Upper lobe of left lung (tissue), 6 donors: ENCODE measurements at places on chromosomes 1 and 21. TPM values are rescaled to one million over a fixed set of nuclear protein-coding genes. Genes with fewer than 3 reads are reported as not detected.

The C4BPB gene
- 8.7 TPM for total RNA-seq

DNA sequence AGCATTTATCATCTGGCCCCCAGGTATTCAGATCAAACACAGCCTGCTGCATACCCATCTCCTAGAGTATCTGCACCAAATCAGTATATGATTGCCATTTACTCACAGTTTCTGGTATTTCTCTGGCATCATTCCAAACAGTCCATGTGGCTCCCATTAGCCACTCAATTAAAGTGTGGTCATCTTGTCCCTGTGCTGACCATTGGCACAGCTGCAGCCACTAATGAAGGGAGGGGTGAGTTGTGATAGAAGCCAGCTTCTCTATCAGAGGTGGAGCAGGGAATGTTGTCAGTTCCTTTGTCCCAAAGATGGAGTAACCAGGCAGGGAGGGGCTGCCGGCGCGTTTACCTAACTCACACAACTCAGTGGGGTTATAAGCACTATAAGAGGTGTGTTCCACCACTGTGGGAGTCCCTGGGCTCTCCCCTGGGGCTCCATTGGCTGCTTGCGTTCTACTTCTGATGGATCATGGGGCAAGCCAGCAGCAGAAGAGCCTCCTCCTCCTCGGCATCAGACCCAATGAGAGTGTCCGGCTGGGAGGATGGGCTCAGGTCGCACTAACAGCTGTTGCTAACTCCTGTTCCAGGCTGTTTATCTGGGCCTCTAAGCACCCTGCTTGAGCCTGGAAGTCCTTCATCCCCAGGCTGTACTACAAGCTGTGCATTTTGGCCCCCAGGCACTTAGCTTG, 108.6 kb downstream of the GDAP2 start:
- no peak for DNase-seq

The EPHA10 gene
- 1.7 TPM for total RNA-seq

GRCh38 chr1:59331686-59332620, 35.1 kb downstream of the FGGY start:
- DNase-seq = no peak

DNA sequence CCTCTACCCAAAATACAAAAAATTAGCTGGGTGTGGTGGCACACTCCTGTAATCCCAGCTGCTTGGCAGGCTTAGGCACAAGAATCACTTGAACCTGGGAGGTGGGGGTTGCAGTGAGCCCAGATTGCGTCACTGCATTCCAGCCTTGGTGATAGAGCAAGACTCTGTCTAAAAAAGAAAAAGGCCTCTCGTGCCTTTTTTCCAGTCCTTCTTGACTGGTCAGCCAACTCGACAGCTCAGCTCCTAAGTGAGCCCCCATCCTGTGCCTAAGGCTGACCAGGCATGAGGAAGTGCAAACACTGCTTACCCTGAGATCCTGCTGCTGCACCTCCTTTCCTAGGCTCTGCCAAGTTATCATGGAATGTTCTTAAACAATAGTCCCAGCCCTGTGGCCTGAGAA, 10.1 kb upstream of the PROK1 start:
- no peak for DNase-seq
